ENCODE measurements at places on chromosomes 2 and 18.

DNA sequence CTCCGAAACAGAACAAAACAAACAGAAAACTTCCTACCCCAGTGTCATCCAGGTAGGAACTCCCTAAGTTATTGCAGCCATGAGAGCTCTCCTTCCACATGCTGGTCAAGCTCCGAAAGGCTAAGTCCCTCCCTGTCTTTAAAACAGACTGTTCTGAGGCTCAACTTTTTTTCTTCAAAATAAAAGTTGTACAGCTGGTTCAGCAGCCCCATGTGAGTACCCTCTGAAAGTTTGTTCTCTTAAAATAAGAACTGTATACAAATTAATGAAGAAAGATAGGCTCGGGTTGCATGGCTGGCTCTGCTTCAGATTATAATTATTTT lies at the start of gene PDE1A:
Gene PDE1A, minus strand, starts transcription at position 119 of the 323 bp plus-strand sequence.
- no peak for DNase-seq

DNA sequence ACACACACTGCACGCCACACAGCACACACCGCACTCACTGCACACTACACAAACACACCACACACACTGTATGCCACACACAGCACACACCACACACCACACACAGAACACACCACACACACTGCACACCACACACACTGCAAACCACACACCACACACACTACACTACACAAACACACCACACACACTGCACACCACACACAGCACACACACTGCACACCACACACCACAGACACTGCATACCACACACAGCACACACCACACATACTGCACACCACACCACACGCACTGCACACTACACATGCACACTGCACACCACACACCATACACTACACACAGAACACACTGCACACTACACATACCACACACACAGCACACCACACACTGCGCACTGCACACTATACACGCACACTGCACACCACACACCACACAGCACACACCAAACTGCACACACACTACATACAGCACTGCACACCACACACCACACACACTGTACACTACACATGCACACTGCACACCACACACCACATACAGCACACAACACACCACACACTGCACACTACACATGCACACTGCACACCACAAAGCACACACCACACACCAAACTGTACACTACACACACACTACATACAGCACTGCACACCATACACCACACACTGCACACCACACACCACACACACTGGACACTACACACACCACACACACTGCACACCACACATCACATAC lies 59.6 kb downstream of the ASB1 start:
- no peak for DNase-seq

GRCh38 chr2:2503864-2504418 lies 172.9 kb upstream of the MYT1L start:
- DNase-seq: no peak

DNA sequence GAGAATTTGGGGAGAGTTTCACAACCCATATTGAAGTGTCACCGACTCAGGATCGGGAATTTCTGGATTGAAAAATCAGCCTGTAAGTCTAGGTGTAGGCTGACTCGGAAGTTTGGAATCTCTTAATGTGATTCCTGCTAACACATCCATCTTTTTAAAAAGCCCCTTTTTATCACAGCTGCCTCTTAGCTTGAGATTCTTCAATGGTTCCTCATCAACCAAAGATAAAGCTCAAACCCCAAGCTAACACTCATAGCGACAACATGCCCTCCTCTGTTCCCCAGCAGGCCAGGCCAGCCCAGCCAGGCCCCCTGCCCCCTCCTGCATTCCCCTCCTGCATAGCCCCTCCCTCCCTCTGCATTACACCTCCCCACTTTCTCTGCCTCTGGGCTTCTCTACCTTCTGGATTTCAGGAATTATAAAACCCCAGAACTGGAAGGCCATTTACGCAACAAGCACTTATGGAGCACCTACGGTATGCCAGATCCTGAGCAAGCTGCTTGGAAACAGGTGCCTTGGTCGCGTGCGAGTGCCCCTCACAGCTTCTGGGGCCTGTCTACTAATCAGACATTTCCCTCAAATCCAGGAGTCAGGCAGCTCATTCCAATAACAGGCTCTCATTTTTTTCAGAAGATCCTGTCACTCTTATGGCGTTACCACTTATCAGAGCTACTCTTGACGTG lies 63.4 kb downstream of the EMX1 start:
- no peak for DNase-seq

Data from NCI-H748 treated with DMSO at 0.1 percent for 48 hours (cell line).